ENCODE measurements at places on chromosomes 1 and 21. TPM values are rescaled to one million over a fixed set of nuclear protein-coding genes. Genes with fewer than 3 reads are reported as not detected.

C1QTNF12 gene
- total RNA-seq = 10.2 TPM

SLC45A3 gene
- total RNA-seq = 7.0 TPM

LRRC53 gene
- total RNA-seq = not detected

POGK gene
- 40.6 TPM for total RNA-seq

KIF26B gene
- total RNA-seq = 63.3 TPM

PKP1 gene
- total RNA-seq = 0.58 TPM

DNM3 gene
- total RNA-seq = 4.7 TPM

AMY1C gene
- total RNA-seq = not detected

OXCT2 gene
- total RNA-seq = 0.22 TPM

ACKR1 gene
- 0.53 TPM for total RNA-seq

SLC35A3 gene
- 22.2 TPM for total RNA-seq

FCRLB gene
- total RNA-seq = 0.59 TPM

ARHGAP29 gene
- 110 TPM for total RNA-seq

LCE1A gene
- total RNA-seq = not detected

HHAT gene
- 19.2 TPM for total RNA-seq

LCA5L gene
- total RNA-seq = 0.86 TPM

LRRIQ3 gene
- total RNA-seq = 0.29 TPM

ADORA1 gene
- 2.9 TPM for total RNA-seq

LCE2C gene
- not detected for total RNA-seq

UTP25 gene
- total RNA-seq = 8.8 TPM

ARTN gene
- 1.6 TPM for total RNA-seq

ETNK2 gene
- total RNA-seq = 19.2 TPM

TOR1AIP2 gene
- total RNA-seq = 82.5 TPM

PTPN22 gene
- total RNA-seq = 0.11 TPM

IGSF9 gene
- 77.5 TPM for total RNA-seq

TP73 gene
- total RNA-seq = 1.4 TPM

RBP7 gene
- total RNA-seq = 2.2 TPM

OR2L13 gene
- total RNA-seq = not detected

DMBX1 gene
- not detected for total RNA-seq

SGIP1 gene
- 9.8 TPM for total RNA-seq

KAZN gene
- total RNA-seq = 36.3 TPM

TRIM62 gene
- 13.6 TPM for total RNA-seq

KCNH1 gene
- total RNA-seq = 0.34 TPM

ADAMTS1 gene
- total RNA-seq = 72.7 TPM

SPATA21 gene
- not detected for total RNA-seq

S100A8 gene
- total RNA-seq = not detected

AGMAT gene
- 0.25 TPM for total RNA-seq

SPRR2D gene
- total RNA-seq = not detected

MRTO4 gene
- total RNA-seq = 32.0 TPM

FAM163A gene
- total RNA-seq = 10.1 TPM

STX12 gene
- 26.8 TPM for total RNA-seq

EIF4G3 gene
- total RNA-seq = 106 TPM

PDE4B gene
- 21.0 TPM for total RNA-seq

HIVEP3 gene
- total RNA-seq = 8.9 TPM

IKBKE gene
- 8.4 TPM for total RNA-seq

MACF1 gene
- 282 TPM for total RNA-seq

FRRS1 gene
- 22.5 TPM for total RNA-seq

C1orf94 gene
- total RNA-seq = not detected

TMCO4 gene
- total RNA-seq = 19.4 TPM

KRTAP21-3 gene
- total RNA-seq = not detected

CELA2A gene
- not detected for total RNA-seq

CR1 gene
- total RNA-seq = 0.09 TPM

KIF14 gene
- total RNA-seq = 5.1 TPM

REG4 gene
- total RNA-seq = 0.29 TPM

GOLT1A gene
- total RNA-seq = 3.6 TPM

ATP1A1 gene
- 215 TPM for total RNA-seq

TMEM63A gene
- total RNA-seq = 75.7 TPM

WNT2B gene
- 165 TPM for total RNA-seq

Measured in mesothelial cell of epicardium (in vitro differentiated cells).